ENCODE measurements at places on chromosomes 16 and 17. TPM values are rescaled to one million over a fixed set of nuclear protein-coding genes. Genes with fewer than 3 reads are reported as not detected.
A peak's percentile ranks its signal among the peaks of the same experiment; 100 is the strongest.

OR1A1 gene
- total RNA-seq: not detected

AIPL1 gene
- not detected for total RNA-seq

USP43 gene
- total RNA-seq: 2.8 TPM

NDRG4 gene
- total RNA-seq: 62.3 TPM

RPRML gene
- not detected for total RNA-seq

SEPTIN12 gene
- total RNA-seq: 1.7 TPM

OR2C1 gene
- total RNA-seq: not detected

ZNF48 gene
- 32.3 TPM for total RNA-seq

TXNDC17 gene
- total RNA-seq: 128 TPM

HOXB4 gene
- total RNA-seq: 12.2 TPM

IL17C gene
- total RNA-seq: not detected

GRCh38 chr16:52993179-52993578 is 59.5 kb downstream of the CHD9NB start:
- H3K27ac ChIP-seq: no peak overlapping the region
- no peaks in the 10 kb centered on the region for H3K27me3 ChIP-seq
- H3K36me3 ChIP-seq: no peaks in the 10 kb centered on the region
- no peak for DNase-seq
- H3K4me3 ChIP-seq: no peak overlapping the region

DNA sequence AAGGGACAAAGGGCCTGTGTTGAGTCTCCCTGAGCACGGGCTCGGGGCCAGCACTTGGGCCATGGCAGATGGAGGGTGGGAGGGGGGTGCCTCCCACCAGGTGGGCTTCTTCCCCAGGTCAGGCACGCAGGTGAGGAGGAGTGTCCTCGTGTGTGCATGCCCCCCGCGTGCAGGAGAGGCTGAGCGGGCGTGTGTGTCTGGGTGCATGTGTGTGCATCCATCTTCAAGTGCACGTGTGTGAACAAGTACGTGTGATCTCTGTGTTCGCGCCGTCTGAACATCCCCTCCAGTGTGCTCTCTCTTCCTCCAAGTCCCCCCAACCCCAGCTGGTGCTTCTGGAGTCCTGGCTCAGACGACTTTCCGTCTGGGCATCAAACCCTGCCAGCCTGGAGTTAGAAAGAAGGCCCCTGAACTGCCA is 2.7 kb upstream of the ZG16B start:
- H3K36me3 ChIP-seq: no peaks in the 10 kb centered on the region
- no peak for DNase-seq
- H3K27me3 ChIP-seq: no peaks in the 10 kb centered on the region
- no peak overlapping the region for H3K27ac ChIP-seq
- no peak overlapping the region for H3K4me3 ChIP-seq

GRCh38 chr17:21160401-21160800 is 33.6 kb downstream of the DHRS7B start:
- H3K4me3 ChIP-seq: no peak overlapping the region
- no peak overlapping the region for H3K27ac ChIP-seq
- no peaks in the 10 kb centered on the region for H3K36me3 ChIP-seq
- peaks cover 7% of the 10 kb centered on the region for H3K4me1 ChIP-seq
- DNase-seq: no peak

DNA sequence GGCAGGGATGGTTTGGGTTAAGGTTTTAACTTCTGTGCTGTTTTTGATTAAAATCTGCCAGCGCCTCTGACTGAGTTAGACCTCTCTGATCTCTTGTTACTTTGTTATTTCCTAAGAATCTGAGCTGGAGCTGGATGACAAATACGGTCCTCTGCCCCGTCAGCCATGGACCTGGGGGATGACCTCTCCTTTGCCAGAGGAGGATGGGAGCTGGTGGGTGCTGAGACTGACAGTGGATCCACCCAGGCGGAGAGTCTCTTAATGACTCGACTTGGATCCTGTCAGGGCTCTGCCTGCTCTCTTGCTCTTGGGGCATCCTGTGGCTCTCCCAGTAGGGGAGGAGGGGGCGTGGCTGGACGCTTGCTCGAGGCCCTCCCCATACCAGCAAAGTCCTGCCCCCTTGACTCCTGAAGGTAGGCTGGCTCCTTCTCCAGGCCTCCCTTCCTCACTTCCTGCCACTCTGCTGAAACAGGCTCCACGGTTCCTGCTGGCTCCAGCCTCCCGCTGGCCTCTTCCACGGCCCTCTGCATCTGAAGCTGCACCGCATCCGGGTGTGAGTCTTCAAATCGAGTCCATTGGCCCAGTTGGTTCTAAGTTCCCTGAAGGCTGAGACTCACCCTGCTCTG is 24.8 kb upstream of the MAP3K14 start:
- peaks cover 17% of the 10 kb centered on the region for H3K4me1 ChIP-seq
- DNase-seq: peak; percentile 96
- no peaks in the 10 kb centered on the region for H3K36me3 ChIP-seq
- H3K4me3 ChIP-seq: no peak overlapping the region

DNA sequence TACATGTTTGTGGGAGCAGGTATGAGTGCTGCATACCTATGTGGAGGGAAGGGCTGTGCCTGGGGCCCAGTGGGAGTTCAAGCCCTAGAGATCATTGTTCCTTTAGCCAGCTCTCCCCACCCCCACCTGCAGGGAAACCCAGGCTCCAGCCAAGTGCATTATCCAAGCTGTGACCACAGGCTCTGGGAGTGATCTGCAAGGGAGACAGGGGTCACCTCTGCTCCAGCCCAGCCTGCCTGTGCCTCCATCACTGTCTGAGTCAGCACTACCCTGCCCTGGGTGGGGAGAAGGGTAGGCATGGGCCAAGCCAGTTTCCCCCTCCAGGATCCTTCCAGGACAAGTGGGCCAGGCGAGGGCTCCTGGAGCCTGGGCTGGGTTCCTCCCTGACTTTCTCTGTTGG is 32.1 kb upstream of the SBK1 start:
- H3K27me3 ChIP-seq: no peaks in the 10 kb centered on the region
- H3K36me3 ChIP-seq: no peaks in the 10 kb centered on the region
- H3K4me3 ChIP-seq: no peak overlapping the region
- no peak overlapping the region for H3K27ac ChIP-seq
- DNase-seq: peak; percentile 19
- H3K4me1 ChIP-seq: peaks cover 23% of the 10 kb centered on the region

DNA sequence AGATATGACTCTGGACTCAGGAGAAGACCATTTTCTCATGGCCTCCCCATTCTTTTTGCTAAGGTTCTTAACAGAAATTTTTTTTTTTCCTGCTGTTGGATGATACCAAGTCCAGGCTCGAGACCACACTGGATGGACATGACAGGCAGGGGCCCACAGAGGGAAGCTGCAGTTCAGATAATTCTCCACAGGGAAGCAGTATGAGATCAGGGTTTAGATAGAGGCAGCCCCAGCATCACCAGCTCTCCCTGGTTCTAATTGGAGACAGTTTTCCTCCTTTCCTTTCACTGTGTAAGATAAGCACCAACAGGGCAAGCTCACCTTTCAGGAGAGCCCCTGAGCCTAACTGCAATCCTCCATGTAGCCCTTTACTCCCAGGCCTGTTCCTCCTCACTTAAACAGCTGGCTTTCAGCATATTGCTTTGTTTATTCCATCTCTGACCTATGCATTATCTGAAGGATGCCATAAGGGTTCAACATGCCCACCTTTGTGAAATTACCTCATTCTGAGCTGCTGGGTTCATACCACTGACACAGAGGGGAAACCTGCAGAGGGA is 108.1 kb downstream of the SNX11 start:
- peak; percentile 63 for DNase-seq
- H3K27ac ChIP-seq: no peak overlapping the region
- H3K4me3 ChIP-seq: no peak overlapping the region
- peaks cover 96% of the 10 kb centered on the region for H3K27me3 ChIP-seq

DNA sequence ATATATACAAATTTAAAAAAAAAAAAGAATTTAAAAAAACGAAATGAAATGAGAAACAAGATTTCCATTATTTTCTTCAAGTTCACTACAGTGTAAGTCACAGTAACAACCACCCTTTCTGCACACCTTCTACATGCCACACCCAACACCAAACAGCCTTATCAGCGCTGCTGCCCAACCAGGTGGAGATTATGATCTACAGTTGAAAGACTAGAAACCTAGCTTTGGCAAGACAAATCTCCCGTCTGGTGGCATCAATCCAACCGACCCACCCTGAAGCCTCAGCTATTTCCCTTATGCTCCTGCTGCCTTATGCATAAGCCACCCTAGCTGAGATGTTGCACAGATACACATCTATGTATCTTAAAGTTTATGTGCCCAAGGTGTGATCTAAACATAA is 60.8 kb downstream of the PARN start:
- DNase-seq: no peak
- H3K27me3 ChIP-seq: no peaks in the 10 kb centered on the region
- no peak overlapping the region for H3K27ac ChIP-seq

- no peaks in the 10 kb centered on the region for H3K4me1 ChIP-seq
- H3K27me3 ChIP-seq: no peaks in the 10 kb centered on the region
- H3K27ac ChIP-seq: no peak overlapping the region
These were observed 100.7 kb upstream of the ZNF469 start for GRCh38 chr16:88281858-88282563.

DNA sequence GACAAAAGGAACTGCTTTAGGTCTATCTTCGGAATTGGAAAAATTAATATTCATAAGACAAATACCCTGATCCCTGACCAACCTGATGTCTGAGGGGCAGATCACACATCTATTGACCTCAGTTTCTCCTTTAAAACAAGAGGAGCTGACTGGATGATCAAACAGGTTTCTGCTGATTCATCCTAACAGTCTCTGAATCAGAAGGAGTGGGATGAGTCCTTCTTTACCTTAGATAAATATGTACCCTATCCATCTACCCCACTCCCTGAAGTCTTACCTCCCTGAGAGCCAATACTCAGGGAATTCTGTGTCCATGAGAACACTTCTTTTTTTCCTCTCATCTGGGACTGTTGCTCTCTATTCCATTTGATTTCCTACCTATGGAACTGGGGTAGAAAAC is 80.3 kb upstream of the CRHR1 start:
- no peak overlapping the region for H3K27ac ChIP-seq
- peaks cover 3% of the 10 kb centered on the region for H3K27me3 ChIP-seq
- H3K4me1 ChIP-seq: no peaks in the 10 kb centered on the region
- DNase-seq: no peak
- no peaks in the 10 kb centered on the region for H3K36me3 ChIP-seq
- no peak overlapping the region for H3K4me3 ChIP-seq

DNA sequence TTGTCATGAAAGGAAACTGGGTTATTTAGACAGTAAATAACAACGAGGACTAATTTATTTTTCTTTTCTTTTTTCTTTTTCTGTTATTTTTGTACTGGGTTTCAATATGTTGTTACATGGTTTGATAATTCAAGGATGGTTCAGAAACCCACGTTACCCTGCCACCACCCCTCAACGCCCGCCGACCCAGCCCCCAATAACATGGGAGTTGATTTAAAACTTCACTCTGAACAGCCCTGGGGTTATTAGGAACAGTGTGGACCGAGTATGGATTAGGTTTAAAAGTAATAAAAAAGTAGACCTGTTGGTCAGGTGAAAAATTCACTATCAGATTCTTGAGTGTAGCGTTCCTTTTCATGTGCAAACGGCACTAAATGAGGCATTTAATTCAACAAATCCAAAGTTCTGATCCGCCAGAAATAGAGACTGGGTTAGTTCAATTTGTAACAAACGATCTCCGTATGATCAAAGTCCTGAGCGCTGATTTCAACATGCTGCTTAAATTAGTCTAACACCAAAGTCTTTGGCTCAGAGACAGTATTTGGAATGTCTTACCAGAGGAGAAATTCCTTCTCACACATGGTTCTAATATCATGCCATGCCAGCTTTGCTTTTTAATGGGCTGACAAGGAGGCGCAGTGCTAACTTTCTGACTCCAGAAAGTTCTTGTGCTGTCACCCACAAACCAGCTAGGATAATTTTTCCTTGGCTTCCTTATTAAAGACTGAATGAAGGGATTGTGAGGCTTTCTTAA is 173.1 kb upstream of the IRX3 start:
- H3K4me1 ChIP-seq: peaks cover 14% of the 10 kb centered on the region
- no peak overlapping the region for H3K27ac ChIP-seq
- no peaks in the 10 kb centered on the region for H3K27me3 ChIP-seq
- DNase-seq: no peak
- no peak overlapping the region for H3K4me3 ChIP-seq

DNA sequence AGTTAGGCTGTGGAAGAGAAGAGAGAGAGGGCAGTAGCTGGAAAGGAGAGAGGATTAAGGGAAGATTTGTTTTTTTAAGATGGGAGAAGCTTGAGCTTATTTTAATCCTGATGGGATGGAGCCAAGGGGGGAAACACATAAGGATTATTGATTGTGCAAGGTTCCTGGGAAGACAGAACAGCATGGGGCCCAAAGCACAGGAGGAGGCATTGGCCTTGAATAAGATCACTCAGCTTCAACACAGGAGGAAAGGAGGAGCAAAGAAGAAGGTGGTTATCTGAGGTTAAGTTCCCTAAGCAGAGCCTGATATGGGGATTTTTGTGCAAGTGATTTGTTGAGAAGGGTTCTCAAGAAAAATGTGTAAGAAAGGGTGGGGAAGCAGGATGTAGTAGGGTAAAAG is 169.8 kb downstream of the ABCC12 start:
- no peaks in the 10 kb centered on the region for H3K27me3 ChIP-seq
- DNase-seq: no peak
- H3K4me1 ChIP-seq: no peaks in the 10 kb centered on the region
- no peak overlapping the region for H3K27ac ChIP-seq

DNA sequence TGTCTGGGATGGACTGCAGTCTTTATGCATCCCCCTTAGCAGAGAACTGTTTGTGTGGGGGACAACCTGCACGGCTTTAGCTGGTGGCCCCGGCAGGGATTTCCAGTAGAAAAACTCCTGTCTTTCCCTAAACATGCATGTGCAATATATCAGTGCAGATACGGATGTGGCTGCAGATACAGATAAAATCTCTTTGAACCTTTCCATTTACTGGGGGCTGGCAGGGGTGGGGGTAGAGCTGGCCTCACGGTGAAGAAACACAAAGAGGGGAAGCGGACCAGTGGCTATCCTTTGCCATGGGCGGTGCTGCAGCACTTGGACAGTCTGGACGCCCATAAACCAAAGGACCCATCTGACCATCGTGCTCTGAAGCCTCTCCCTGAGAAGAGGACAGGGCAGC is 201.3 kb downstream of the ZFHX3 start:
- H3K4me3 ChIP-seq: no peak overlapping the region
- peaks cover 51% of the 10 kb centered on the region for H3K4me1 ChIP-seq
- H3K27ac ChIP-seq: peak overlapping the region; percentile 30
- DNase-seq: no peak
- no peaks in the 10 kb centered on the region for H3K27me3 ChIP-seq

DNA sequence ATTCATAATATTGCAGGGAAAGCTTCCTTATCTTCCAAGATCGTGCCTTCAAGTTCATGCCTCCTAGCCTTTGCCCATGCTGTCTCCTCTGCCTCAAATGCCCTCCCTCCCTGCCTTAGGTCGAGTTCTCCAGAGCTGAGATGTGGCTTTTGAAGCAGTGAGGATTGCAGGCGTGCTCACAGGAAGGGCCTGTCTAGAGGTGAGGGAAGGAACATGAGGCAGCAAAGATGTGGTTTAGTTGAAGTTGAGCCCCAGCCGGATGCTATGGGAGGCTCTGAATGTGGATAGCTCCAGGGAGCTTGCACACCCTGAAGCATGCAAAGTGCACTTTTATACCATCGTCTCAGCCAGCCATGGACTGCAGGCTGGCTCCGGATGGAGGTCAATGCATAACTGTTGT is 754.6 kb upstream of the EEF2KMT start:
- no peaks in the 10 kb centered on the region for H3K27me3 ChIP-seq
- no peaks in the 10 kb centered on the region for H3K4me1 ChIP-seq
- H3K36me3 ChIP-seq: no peaks in the 10 kb centered on the region

GRCh38 chr17:37406635-37407461 is at the start of the genes ACACA and TADA2A:
Gene ACACA (minus strand): TSS chr17:37406836. CDS start chr17:37406299, 537 bp downstream.
Gene TADA2A (plus strand): TSS chr17:37406886. CDS start chr17:37411366, 4,480 bp downstream.
- peaks cover 5% of the 10 kb centered on the region for H3K36me3 ChIP-seq
- no peaks in the 10 kb centered on the region for H3K27me3 ChIP-seq
- no peaks in the 10 kb centered on the region for H3K4me1 ChIP-seq

GRCh38 chr17:48996722-48997102 is 473 bp upstream of the IGF2BP1 start:
- peak overlapping the region; percentile 96 for H3K4me3 ChIP-seq
- DNase-seq: no peak
- H3K4me1 ChIP-seq: peaks cover 48% of the 10 kb centered on the region
- H3K36me3 ChIP-seq: no peaks in the 10 kb centered on the region
